ENCODE measurements at places on chromosomes 5 and 9.

- no peak for DNase-seq
Observed at GRCh38 chr5:119338326-119338946, 17.4 kb upstream of the TNFAIP8 start.

DNA sequence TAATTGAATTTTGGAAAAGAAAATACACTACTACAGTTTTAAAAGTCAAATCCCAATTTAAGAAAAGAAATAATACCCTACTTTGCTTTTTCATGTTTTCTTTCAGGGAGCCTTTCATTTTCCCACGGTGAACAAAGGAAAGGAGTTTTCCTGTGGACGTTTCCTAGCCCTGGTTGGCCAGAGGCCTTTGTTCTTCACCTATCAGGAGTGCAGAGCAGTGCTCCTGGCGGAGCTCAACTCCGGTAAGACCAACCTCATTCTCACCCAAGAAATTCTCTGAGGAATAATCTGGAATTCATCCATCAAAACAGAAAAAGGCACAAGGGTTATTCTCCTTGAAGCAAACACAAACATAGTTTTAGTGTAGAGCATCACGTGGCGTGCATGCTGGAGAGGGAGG, 248.9 kb downstream of the ADGRV1 start:
- DNase-seq = no peak

DNA sequence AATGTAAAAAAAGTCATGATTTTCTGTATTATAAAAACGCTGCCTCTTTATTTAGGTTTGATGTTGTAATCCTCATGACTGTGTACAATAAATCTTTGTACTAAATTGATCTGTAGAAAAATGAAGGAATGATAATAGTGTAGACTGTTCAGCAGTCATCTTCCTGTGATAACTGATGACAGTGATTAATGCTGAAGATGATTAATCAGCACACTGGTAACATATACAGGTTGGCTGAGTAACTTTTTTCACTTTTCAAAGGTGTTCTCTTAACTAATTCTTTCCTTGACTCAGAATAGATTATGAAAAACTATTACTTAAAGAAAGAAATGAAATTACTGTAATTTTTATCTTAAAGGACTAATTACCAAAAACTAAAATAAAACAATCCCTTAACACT, 122.5 kb downstream of the RFX3 start:
- no peak for DNase-seq

DNA sequence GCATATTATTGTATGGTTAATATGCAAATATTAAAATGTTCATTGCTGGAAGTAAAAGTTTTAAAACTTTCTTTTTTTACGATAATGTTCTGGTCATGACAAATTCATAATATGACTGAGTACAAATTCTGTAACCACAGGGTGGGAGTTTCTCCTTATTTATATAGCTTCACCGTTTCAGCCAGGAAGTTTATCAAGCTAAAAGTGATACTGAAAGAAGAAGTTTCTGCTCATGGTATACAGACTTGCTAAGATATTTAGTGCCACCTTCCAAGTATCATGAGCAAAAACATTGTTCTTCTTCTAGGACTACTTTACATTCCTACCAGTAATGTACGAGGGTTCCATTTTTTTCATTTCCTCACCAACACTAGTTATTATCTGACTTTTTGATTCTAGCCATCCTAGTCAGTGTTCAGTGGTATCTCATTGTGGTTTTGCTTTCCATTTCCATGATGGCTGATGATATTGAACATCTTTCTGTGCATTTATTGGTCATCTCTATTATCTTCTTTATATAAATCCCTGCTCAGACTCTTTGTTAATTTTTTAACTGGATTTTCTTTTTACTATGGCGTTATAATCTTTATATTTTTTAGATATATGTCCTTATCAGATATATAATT, 94.2 kb upstream of the PRRC1 start:
- DNase-seq = no peak

DNA sequence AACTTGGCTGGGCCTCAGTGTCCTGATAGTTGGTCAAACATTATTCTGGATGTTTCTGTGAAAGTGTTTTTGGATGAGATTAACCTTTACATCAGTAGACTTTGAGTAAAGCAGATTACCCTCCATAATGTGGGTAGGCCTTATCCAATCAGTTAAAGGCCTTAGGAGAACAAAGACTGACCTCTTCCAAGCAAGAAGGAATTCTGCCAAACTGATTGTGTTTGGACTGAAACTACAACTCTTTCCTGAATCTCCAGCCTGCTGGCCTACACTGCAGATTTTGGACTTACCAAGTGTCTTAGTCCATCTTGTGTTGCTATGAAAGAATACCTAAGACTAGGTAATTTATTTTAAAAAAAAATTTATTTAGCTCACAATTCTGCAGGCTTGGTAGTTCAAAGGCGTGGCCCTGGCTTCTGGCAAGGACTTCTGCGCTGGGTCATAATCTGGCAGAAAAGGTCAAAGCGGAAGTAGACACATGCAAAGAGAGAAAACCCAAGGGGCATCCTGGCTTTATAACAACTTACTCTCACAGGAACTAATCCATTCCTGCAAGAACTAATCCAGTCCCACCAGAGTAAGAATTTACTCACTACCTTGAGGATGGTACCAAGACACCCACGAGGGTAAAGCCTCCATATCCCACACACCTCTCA, 8.6 kb upstream of the ARHGEF37 start:
- DNase-seq = no peak

- DNase-seq = no peak
Observed at GRCh38 chr9:135794361-135794885, 92.4 kb downstream of the KCNT1 start.

DNA sequence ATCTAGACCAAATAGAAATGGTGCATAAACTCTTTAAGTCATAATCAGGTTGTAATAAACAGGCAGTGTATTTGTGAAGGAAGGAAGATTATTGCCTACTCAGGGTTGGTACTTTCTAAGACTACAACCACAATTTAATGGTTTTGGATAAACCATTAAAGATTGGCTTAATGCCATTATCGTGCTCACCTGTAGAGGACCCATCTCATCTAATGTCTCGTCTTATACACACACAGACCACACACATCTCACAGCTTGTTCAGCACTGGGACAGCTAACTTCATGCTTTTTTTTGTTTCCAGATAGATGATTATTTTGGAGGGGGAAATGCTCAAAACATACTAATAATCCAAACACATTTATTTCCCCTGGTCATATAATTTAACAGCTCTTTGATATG, 175.7 kb upstream of the SLC12A2 start:
- no peak for DNase-seq

GRCh38 chr5:149677731-149678130, 52.4 kb upstream of the PPARGC1B start:
- no peak for DNase-seq

GRCh38 chr5:128084228-128085167, 932 bp downstream of the SLC12A2 start:
- no peak for DNase-seq

DNA sequence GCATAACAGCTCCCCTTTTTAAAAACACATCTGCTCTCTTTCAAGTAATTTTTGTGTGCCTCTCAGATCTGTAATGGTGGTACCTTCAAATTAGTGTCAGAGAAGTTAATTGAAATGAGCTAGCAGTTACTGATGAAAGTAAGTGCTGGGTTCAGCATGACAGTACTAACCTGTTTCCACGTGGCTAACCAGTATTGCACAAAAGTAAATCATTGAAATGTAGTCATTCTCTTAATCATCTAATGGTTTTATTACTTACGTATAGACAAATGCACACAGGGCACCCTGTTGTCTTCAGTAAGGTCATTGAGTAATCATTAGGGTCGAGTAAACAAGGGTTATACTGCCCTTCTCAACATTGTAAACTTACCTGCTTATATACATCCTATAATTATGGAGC, 157.8 kb upstream of the PRR16 start:
- no peak for DNase-seq

DNA sequence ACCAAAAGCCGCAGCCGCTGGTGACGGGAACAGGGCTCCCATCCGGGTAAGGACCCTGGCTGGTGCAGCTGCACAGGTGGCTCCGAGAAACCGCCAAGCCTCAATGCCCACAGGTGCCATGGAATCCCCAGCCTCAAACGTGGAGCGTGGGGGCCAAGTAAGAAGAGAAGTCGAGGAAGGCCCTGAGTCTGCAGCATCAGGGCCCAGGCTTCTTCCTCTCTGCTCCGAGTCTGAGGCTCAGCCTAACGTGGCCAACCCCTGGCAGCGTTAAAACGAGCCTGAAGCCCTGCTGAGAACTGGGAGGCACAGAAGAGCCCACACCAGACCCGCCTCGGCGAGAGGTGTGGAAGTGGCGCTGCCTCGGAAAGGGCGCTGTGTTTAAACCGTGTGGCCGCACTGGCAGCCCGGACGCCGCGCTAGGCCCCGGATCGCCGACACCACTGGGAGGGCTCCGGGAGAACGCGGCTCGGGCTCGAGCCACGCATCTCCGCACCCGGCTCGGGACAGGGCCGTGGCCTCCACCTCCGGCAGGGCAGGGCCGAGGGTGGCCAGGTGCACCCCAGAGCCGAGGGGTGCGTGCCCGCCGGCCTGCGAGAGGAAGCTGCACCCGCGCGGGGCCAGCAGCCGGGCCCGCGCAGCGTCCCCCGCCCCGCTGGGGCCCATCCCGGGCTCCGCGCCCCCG, 730 bp downstream of the ZMYND19 start:
- no peak for DNase-seq

- DNase-seq = no peak
Observed at GRCh38 chr9:32463500-32464293, 62.3 kb downstream of the RIGI start.

Measured in NCI-H1436 treated with DMSO at 0.1 percent for 48 hours (cell line).